Lung (tissue), 17 donors: ENCODE measurements at places on chromosomes 11 and 22.

GRCh38 chr11:13595166-13595565 is 73.3 kb upstream of the FAR1 start:
- DNase-seq: no peak

GRCh38 chr11:47004595-47005033 is 68.1 kb downstream of the CSTPP1 start:
- DNase-seq: peak; percentile 96

DNA sequence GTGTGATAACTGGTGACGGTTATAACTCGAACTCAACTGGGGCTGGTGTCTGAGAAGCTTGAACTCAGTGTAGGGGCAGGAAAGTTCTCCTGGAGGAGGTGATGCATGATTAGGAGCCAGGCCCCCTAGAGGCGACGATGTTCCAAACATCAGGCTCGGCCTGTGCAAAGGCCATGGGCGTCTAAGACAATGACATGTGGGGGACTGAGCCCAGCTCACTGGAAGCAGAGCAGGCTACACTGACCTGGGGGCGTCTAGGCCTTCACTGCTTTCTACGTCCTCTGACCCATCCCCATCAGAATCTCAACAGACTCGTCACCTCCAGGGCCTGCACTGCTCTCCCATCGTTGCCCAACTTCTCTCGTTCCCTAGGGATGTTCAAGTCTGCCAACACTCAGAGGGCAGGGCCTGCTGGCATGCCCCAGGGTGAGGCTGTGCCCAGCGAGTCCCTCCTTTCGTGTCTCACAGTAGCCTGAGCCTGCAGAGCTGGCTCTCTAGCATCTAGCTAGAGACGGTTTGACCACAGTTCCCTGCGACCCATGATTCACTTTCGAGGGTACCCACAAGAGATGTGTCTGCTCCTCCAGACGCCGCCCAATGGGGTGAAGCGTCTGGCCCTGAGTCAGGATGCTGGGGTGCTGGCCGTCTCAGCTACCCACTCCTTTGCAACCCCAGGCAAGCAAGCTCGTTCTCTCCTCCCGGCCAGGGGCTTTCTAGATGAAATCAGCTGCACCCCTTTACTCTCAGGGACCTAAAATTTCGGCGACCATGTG is 1.1 kb upstream of the ATG16L2 start:
- no peak for DNase-seq

DNA sequence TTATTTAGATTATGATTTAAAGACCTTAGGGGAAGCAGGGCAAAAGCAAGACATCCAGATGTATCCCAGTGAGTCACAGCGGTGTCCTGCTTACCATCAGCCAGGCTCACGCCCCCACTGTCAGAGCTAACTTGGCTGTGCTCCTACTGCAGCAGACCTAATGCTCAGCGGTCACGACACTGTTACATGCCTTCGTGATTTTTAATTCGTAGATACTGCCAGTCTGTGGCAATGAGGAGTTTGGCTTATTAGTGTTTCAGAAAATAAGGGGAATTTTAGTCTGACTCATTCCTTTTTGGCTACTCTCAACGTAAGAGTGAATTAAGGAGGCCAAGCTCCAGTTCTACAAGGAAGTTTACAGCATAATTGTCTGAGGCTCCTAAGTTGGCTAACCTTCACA is 22.7 kb downstream of the EFCAB6 start:
- peak; percentile 35 for DNase-seq

GRCh38 chr11:35167426-35167954 is 28.5 kb downstream of the CD44 start:
- DNase-seq: peak; percentile 70
